ENCODE measurements at places on chromosomes 1 and 21.

- DNase-seq, result no peak
Observed at GRCh38 chr1:200923601-200924000, 28.9 kb downstream of the INAVA start.

GRCh38 chr1:2382621-2383361 lies 8.6 kb downstream of the MORN1 start:
- no peak for DNase-seq

- DNase-seq, result no peak
Observed at GRCh38 chr1:30284226-30284625, 439.2 kb downstream of the MATN1 start.

DNA sequence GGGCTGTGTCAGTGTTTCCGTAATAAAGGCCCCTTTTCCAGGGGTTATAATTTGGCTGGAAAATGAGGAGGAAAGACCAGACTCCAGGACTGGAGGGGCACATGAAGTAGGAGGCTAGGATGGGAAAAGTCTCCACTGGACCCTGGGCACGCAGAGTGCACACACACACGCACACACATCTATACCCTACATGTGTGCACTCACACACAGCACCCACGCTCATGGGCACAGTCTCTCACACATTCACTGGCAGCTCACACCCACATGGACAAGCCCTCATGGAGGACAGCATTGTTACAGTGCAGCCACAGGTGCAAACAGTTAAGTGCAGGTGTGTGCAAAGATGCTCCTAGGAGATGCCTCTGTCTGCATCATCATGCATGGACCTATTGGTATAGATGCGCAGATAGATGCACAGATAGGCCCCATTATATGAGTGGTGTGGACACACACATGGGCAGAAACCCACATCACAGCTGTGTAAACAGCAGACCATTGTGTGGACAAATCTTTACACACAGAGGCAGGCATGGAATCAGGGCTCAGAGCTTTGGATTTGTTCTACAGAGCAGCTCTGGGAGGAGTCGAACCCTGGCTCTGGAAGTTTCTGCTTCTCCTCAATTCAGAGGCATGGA lies 9.1 kb upstream of the RUNX3 start:
- DNase-seq, result no peak

DNA sequence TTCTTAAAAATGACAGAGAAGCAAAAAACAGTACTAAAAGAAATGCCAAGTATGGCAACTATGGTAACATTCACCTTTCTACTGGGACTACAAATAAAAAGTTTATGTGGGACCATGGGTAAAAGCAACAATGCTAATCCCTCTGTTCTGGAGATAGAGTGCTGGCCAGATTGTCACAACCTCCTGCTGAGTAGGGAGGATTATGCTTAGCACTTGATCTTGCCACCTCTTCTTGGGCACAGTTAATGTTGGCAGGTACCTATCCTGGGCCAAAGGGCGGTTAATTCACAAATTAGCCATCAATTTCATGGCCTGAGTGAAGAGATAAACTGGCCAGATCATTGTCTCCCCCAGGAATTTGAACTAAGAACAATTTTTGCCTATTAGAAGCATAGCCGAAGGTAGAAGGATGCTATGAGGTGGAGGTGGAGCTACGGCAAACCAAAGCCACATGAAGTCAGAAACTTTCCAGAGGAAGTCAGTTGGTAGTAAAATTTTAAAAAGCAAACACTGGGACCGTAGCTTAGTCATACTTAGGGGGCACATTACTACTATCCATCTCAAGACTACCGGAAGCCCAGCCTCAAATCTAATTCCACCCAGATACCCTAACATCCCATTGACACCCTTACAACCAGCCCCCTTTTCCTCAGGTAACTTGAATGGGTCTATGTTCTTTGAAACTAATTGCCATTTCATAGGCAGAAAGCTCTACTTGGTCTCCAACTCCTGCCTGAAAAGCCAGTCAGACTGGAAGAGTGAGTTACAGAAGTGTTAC lies 2.7 kb downstream of the SCYL3 start:
- no peak for DNase-seq
